Thoracic aorta (tissue), 2 donors: ENCODE measurements at places on chromosomes 2 and 18.

DNA sequence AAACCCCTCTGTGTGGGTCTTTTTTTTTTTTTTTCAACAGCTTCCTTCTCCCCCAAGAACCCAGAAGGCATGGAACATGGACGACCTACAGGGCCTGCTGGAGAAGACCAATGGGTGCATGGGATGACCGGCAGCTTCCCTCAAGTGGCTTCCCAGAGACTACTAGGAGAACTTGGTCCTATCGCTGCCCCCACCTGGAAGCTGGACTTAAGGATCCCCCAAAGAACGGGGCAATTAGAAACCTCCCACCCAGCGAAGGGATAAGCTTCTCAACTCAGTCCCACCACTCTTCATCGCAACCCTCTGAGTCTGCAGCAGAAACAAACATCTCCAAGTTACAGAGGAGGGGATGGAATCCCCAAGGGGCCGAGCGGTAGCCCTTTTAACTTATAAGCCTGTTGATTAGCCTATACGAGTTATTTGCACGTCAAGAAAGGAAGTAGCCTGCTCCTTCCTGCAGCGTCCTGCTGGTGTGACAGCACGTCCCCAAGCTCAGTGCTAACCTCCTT is 1.4 kb downstream of the ACTR1B start:
- peaks cover 14% of the 10 kb centered on the region for H3K4me1 ChIP-seq
- no peaks in the 10 kb centered on the region for H3K27me3 ChIP-seq
- H3K4me3 ChIP-seq = peak overlapping the region; percentile 83
- H3K36me3 ChIP-seq = peaks cover 21% of the 10 kb centered on the region

GRCh38 chr18:31508781-31509180 is 10.8 kb downstream of the DSG2 start:
- no peak overlapping the region for H3K4me3 ChIP-seq
- no peaks in the 10 kb centered on the region for H3K4me1 ChIP-seq
- no peak overlapping the region for H3K27ac ChIP-seq
- DNase-seq = no peak
- no peaks in the 10 kb centered on the region for H3K27me3 ChIP-seq

DNA sequence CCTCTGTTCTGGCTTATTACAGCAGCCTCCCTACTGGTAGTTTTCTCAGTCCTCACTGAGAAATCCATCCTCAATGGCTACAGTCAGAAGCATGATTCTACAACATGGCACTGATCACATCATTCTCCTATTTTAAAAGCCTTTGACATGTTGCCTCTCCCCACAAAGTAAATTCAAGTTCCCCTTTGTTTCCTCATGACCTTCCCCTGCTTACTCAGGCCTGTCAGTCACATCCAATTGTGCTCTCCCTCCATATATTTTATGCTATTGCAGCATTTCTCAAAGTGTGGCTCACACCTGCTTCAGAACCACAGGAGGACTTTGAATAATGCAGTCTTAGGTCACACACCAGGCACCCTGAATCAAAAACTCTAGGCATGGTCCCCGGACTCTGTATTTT is 124.6 kb downstream of the SPOPL start:
- H3K4me1 ChIP-seq = no peaks in the 10 kb centered on the region
- H3K27me3 ChIP-seq = no peaks in the 10 kb centered on the region
- DNase-seq = no peak
- H3K27ac ChIP-seq = no peak overlapping the region

DNA sequence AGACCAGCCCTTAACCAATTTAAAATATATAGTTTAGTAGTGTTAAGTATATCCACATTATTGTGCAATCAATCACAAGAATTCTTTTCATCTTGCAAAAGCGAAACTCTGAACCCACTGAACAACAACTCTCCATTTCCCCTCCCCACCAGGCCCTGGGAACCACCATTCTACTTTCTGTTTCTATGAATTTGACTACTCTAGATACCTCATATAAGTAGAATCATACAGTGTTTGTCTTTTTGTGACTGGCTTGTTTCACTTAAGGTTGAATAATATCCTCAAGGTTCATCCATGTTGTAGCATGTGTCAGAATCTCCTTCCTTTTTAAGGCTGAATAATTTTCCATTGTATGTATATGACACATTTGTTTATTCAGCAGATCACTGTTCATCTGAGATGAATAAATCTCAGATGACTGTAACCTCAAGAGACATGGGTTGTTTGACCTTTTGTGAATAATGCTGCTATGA is 8.1 kb upstream of the SOS1 start:
- no peaks in the 10 kb centered on the region for H3K36me3 ChIP-seq
- no peak for DNase-seq
- no peaks in the 10 kb centered on the region for H3K27me3 ChIP-seq
- H3K4me1 ChIP-seq = peaks cover 29% of the 10 kb centered on the region

GRCh38 chr2:219641390-219642068 is 14.1 kb downstream of the SLC4A3 start:
- H3K36me3 ChIP-seq = no peaks in the 10 kb centered on the region
- H3K4me1 ChIP-seq = peaks cover 15% of the 10 kb centered on the region
- no peak for DNase-seq
- no peak overlapping the region for H3K27ac ChIP-seq
- no peak overlapping the region for H3K4me3 ChIP-seq
- H3K27me3 ChIP-seq = no peaks in the 10 kb centered on the region

DNA sequence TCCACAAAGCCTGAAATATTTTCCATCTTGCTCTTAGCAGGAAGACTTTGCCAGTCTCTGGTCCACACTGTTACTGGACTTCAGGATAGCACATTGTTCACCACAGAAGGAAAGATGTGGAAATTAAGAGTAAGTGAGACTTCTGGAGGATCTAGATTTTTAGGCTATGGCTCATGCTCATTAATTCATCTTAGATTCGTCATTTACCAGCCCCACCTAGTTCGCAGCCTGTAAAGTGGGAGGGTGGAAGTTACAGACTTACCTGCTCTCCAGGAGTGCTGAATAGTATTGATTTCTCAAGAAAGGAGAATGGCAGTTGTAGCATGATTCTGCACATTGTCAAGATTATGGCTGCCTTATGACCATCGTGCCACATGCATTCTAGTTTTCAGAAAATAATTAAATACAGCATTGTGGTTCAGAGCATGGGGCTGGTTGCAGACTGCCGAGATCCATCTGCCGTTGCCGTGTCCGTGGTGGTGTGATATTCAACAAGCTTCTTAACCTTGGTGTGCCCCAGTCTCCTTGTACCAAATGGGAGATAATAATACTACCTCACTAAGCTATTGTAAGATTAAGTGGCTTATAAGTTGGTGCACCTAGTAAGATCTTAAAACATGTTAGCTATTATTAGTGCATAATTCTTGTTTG is 56.8 kb downstream of the RNF144A start:
- H3K4me1 ChIP-seq = no peaks in the 10 kb centered on the region
- DNase-seq = no peak

DNA sequence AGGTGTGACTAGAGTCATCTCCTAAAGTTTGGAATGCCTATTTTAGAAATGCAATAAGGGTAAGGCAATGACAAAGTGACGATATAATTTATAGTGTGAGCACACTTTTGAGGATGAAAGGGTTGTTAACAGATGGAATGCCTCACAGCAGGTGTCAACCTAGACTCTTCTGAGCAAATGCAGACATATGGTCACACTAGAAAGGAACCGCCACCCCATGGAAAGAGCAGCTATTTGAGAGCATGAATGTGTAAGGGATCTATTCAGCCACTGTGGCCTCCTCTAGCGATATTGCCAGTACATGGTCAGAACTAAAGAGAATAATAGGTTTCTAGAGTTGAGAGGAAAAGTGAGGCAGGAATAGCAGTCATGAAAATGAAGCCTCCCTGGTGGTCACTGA is 18.5 kb downstream of the DSG2 start:
- no peaks in the 10 kb centered on the region for H3K27me3 ChIP-seq
- H3K4me1 ChIP-seq = no peaks in the 10 kb centered on the region
- no peak for DNase-seq
- H3K4me3 ChIP-seq = no peak overlapping the region
- H3K27ac ChIP-seq = no peak overlapping the region

DNA sequence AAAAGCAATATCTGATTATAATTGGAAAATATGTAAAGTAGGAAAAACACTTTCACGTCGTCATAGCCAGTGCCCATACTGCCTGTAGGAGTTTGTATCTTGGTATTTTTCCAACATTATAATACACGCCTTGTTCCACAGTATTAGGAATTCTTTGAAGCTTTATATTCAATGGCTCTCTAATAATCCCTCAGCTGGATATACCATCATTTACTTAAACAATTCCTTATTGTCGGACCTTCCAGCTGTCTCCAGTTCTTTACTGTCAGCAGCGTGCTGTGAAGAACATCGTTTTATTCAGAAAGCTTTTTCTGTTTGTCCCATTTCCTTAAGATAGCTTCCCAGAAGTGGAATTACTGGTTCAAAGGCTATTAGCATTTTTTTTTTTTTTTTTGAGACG is 31.7 kb downstream of the ATP6V1C2 start:
- no peaks in the 10 kb centered on the region for H3K36me3 ChIP-seq
- DNase-seq = no peak
- H3K4me1 ChIP-seq = no peaks in the 10 kb centered on the region
- no peaks in the 10 kb centered on the region for H3K27me3 ChIP-seq
- H3K4me3 ChIP-seq = no peak overlapping the region

- peaks cover 50% of the 10 kb centered on the region for H3K4me1 ChIP-seq
- peak overlapping the region; percentile 84 for H3K27ac ChIP-seq
- H3K36me3 ChIP-seq = no peaks in the 10 kb centered on the region
- no peaks in the 10 kb centered on the region for H3K27me3 ChIP-seq
Observed at GRCh38 chr2:99636144-99637034, 146.6 kb upstream of the REV1 start.

DNA sequence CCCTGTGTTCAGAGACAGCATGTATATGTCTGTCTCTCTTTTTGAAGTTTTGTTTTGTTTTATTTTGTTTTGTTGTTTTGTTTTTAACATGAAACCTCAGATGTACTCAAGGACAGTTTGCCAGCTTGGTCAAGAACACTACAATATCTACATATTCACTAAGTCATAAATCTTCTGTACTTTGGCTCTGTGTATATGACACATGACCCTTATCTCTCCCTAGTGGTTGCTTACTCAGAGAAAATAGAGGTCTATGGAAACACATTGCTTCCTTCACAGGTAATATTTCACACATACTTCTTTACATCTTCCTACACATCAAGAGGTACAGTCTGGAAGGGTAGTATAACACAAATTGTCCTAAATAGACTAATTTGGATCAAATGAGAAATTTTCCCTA is 312.6 kb upstream of the VRK2 start:
- no peaks in the 10 kb centered on the region for H3K27me3 ChIP-seq
- no peaks in the 10 kb centered on the region for H3K4me1 ChIP-seq
- no peak overlapping the region for H3K27ac ChIP-seq
- H3K4me3 ChIP-seq = no peak overlapping the region
- no peak for DNase-seq

- H3K27me3 ChIP-seq = no peaks in the 10 kb centered on the region
- no peak overlapping the region for H3K27ac ChIP-seq
- H3K4me3 ChIP-seq = no peak overlapping the region
- H3K4me1 ChIP-seq = no peaks in the 10 kb centered on the region
- H3K36me3 ChIP-seq = no peaks in the 10 kb centered on the region
Observed at GRCh38 chr2:15881676-15882075, 58.7 kb upstream of the MYCN start.

DNA sequence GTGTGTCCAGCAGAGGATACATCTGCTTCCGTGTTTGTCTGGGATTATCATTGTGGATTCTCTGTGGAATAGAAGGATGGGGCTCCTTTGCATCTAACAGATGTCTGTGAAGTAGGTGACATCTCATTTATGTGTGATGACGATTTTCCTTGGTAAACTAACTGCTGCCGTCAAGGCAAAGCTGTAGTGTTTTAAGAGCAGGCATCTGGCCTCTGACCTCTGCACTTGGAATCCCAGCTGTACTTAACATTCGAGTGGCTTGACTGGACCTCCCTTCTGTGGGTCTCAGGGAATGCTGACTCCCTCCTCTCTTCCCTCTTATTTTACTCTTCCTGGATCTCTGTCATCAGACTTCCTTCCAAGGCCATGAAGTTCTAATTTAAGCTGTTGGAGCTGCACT is 56.4 kb downstream of the DCDC2C start:
- no peak for DNase-seq
- H3K36me3 ChIP-seq = no peaks in the 10 kb centered on the region
- H3K4me1 ChIP-seq = no peaks in the 10 kb centered on the region
- H3K27ac ChIP-seq = no peak overlapping the region
- H3K4me3 ChIP-seq = no peak overlapping the region

GRCh38 chr18:57242285-57242684 is 95.4 kb downstream of the BOD1L2 start:
- H3K36me3 ChIP-seq = no peaks in the 10 kb centered on the region
- no peaks in the 10 kb centered on the region for H3K4me1 ChIP-seq
- H3K27me3 ChIP-seq = no peaks in the 10 kb centered on the region
- H3K27ac ChIP-seq = no peak overlapping the region
- no peak overlapping the region for H3K4me3 ChIP-seq

DNA sequence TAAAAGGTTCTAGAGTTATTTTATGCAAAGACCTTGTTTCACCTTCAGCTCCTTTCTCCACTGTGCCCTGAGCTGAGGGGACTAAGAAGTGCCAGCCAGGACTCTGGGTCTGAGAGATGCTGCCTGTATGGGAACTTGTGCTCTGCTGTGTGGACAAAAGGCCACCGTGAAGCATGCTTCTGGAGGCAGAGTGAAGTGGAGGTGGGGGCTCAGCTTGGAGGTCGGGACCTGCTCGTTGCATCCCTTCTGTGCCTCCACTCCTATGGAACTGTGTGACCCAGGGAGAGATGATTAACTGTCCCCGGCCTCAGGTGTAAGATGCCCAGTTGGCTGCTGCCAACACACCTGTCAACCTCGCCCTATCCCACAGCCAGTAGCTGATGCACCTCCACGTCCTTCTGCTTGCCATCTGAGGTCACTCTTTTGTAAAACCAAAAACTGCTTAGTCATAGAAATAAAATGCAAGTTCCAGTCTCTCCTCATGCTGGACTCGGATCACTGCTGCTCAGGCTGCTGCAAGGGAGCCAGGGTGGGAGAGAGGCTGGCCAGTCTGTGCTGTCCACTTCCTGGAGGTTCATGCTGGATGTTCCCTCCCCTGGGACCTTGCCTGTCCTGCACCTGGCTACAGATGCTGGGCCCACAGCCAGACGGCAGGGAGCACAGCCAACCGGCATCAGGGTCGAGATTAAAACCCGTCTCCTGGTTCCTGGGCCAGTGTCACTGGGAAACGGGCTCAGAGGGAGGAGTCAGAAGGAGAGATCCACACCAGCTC is 113.2 kb downstream of the ACKR3 start:
- peaks cover 7% of the 10 kb centered on the region for H3K4me1 ChIP-seq
- no peak for DNase-seq
- H3K36me3 ChIP-seq = no peaks in the 10 kb centered on the region
- H3K4me3 ChIP-seq = no peak overlapping the region
- no peaks in the 10 kb centered on the region for H3K27me3 ChIP-seq
- H3K27ac ChIP-seq = no peak overlapping the region

- H3K36me3 ChIP-seq = no peaks in the 10 kb centered on the region
- H3K27me3 ChIP-seq = no peaks in the 10 kb centered on the region
- DNase-seq = no peak
- no peak overlapping the region for H3K4me3 ChIP-seq
Observed at GRCh38 chr2:145543856-145544255, 1023.9 kb upstream of the ZEB2 start.

GRCh38 chr2:199111458-199111857 is 346.3 kb downstream of the SATB2 start:
- H3K4me1 ChIP-seq = no peaks in the 10 kb centered on the region
- no peak for DNase-seq
- no peaks in the 10 kb centered on the region for H3K27me3 ChIP-seq

GRCh38 chr18:47461406-47461948 is 210.0 kb upstream of the SKOR2 start:
- no peak for DNase-seq
- H3K4me1 ChIP-seq = no peaks in the 10 kb centered on the region
- H3K36me3 ChIP-seq = no peaks in the 10 kb centered on the region
- H3K27me3 ChIP-seq = no peaks in the 10 kb centered on the region
- H3K4me3 ChIP-seq = no peak overlapping the region
